ENCODE measurements at places on chromosomes 1 and 21.

DNA sequence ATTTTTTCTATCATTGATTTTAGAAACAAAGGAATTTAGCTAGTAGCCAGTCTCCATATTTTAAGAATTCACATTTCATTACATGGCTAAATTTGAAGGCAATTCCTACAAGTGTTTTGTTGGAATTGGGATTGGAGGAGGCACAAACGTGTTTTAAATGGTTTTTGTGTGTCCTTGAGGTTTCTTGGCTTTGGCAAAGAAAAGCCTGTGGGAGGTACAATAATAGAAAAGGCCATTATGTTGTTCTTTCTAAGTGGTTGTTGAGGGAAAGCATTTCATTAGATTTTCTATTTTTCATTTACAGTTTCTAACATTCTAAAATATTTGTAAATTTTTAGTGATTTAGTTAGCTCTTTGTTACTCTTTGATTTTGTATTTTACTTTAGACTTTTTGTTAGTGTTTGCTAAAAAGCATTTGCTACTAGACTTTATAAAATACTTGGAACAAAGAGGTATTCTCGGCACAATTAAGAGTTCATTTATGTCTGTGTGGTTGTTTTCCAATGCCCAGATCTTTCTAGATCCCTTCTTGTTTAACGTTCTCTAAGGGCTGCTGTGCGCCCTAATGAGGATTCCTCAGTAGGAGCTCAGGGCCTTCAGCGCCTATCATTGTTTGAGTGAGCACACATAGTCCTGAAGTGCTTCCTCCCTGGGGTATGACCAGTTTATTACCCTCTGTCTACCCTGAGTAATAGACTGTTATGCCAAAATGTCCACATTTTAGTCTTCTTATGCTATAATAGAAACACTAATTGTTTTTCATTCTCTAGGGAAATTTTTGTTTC, 70.0 kb upstream of the KIAA1614 start:
- DNase-seq: no peak

DNA sequence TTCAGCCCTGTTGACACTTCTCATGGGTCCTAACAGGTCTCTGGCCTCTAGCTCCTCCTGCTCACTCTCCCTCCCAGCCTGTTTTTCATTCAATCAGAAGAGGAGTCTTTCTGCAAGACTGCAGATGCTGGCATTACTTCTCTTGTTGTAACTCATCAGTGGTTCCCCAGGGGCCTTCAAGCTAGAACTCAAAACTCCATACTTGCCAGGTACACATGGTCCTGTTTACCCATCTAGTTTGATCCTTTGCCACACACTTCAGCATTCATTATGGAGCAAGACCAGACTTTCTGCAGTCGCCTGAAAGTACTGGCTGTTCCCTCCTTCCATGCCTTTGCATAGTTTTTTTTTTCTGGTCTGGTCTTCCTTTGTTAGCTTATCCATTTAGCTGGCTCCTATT, 47.9 kb downstream of the SERBP1 start:
- no peak for DNase-seq

- no peak for DNase-seq
These were observed 66.5 kb downstream of the EIF4G3 start for GRCh38 chr1:21110163-21110562.

- no peak for DNase-seq
These were observed 143.9 kb downstream of the KAZN start for GRCh38 chr1:14742181-14742980.

GRCh38 chr1:205777994-205778393, 2.7 kb upstream of the RAB29 start:
- DNase-seq: no peak

- no peak for DNase-seq
These were observed 12.6 kb upstream of the RSPO1 start for GRCh38 chr1:37647281-37647680.

- no peak for DNase-seq
These were observed 110.2 kb downstream of the FCRL5 start for GRCh38 chr1:157442065-157442464.

- DNase-seq: no peak
These were observed 4.0 kb upstream of the ABCG1 start for GRCh38 chr21:42214921-42215320.

DNA sequence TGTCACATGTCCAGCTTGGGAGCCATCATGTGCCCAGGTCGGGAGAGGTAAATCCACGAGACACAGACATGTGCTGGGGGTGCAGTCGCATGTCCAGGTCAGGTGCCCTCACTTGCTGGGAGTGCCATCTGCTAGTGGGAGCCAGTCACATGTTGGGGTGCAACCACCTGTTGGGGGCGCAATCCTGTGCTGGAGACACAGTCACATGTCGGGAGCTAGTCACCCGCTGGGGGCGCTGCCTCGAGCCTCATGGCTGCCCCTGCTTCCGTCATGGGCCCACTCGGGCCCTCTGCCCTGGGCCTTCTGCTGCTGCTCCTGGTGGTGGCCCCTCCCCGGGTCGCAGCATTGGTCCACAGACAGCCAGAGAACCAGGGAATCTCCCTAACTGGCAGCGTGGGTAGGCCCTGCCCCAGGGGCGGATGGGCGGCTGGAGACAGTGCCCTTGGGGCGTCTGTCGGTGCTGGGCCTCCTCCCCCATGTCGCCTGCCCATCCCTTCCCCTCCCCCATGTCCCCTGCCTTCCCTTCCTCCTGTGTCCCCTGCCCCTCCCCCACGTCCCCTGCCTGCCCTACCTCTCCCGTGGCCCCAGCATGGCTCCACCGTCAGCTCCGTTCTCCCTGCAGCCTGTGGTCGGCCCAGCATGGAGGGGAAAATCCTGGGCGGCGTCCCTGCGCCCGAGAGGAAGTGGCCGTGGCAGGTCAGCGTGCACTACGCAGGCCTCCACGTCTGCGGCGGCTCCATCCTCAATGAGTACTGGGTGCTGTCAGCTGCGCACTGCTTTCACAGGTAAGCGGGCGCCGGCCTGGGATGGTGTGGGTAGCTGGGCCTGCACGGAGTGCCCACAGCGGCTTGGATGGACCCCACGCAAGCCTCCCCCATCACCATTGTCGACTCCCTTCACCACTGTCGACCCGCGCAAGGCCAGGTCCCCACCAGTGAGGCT, at the start of gene PRSS38:
PRSS38 (plus strand) TSS at position 208 of the 942 bp plus-strand sequence; CDS start at position 250, 42 bp downstream.
- DNase-seq: no peak

GRCh38 chr1:153642161-153642560, 8.3 kb downstream of the CHTOP start:
- no peak for DNase-seq

- no peak for DNase-seq
These were observed 47.0 kb upstream of the POU2F1 start for GRCh38 chr1:167173516-167174184.

DNA sequence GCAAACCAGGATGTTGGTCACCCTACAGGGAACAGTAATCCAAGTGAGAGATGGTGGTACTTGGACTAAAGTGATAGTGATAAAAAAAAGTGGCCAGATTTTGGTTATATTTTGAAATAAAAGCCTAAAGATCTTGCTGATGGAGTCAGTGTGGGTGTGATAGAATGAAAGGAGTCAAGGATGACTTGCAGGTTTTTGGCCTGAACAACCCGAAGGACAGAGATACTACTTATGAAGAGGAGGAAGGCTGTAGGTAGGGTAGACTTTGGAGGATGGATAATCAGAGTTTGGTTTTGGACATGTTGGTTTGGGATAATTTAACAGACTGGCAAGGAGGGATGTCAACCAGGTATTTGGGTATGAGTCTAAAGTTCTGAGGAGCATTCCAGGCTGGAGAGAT, 1.5 kb upstream of the TEX38 start:
- no peak for DNase-seq

GRCh38 chr1:113434081-113434873, 44.0 kb downstream of the MAGI3 start:
- DNase-seq: no peak

- no peak for DNase-seq
These were observed 1123.3 kb upstream of the B3GALT2 start for GRCh38 chr1:194309697-194310096.

DNA sequence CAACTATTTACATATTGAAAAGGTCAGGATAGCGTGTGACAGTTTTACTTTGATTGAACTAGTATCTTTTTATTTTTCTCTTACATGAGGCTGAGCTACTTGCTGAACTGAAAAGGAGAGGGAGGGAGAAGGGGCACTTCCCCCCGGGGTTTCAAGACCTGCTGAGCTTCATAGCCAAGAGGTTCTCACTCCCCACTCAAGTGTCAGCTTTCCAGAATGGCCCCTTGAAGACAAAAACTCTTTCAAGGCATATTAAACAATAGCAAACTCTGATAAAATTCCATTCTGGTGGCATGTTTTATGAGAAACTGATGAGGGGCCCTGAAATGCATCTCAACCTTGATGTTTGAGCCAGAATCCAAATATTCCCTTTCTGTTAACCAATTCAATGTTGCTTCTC, 143.0 kb downstream of the KAZN start:
- DNase-seq: no peak

DNA sequence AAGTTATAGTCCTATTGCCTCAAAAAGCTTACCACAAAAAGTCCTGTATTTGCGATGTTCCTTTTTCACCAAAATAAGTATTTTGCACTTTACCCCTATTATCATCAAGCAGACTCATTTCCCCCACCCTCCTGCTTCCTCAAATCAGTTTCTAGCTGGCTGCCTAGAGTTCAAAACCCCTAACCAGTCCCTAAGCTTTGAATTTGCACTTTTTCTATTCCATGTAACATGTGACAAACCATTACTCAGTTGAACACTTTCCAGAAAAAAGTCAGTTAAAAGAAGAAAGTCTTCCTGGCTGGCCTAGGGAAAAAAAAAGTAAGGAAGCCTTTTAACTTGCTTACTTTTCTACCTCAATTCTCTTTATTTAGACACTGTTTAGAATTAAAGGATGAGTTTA, 8.2 kb downstream of the CEP170 start:
- no peak for DNase-seq

- DNase-seq: no peak
These were observed 183.1 kb upstream of the KAZN start for GRCh38 chr1:14415396-14415795.

- no peak for DNase-seq
These were observed 68.1 kb upstream of the APP start for GRCh38 chr21:26238646-26239045.

GRCh38 chr1:5368201-5368600, 624.0 kb downstream of the NPHP4 start:
- DNase-seq: no peak

- DNase-seq: no peak
These were observed 4.9 kb downstream of the TMCO2 start for GRCh38 chr1:40252601-40253000.

- no peak for DNase-seq
These were observed 537 bp upstream of the KLHL17 start for GRCh38 chr1:959731-960362.

- no peak for DNase-seq
These were observed 54.5 kb upstream of the PTGFRN start for GRCh38 chr1:116855191-116855619.

- no peak for DNase-seq
These were observed 54.1 kb downstream of the C8A start for GRCh38 chr1:56908619-56909221.

DNA sequence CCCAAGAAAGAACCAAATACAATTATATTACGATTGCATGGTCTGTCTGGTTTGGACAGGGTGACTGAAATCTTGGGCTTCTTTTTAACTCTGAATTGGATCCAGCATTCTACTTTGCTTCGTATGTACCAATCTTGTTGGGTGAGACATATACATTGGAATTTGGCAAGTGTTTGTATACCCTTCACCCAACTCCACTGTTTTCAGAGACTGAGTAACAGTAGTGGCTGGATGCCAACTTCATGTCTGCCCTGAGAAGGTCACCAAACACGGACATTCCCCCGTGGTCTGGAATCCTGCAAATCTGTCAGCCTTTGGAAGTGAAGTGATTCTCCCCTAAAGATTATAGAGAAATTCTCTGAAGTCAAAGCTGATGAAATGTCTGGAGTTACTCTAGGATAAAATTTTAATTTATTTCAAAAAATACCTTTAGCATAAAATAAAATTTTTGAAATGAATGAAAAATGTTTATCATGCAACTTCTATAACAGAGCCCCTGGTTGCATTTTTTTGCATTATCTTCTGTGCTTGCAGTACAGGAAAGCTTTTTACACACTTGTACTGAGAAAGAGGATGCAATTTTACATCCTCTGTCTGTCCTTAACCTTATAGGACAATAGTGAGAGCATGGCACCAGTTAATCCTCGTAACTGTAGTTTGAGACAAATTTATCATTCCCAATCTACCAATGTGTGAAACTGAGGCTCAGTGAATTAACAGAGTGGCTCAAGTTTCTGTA, 201.8 kb downstream of the DISC1 start:
- DNase-seq: no peak

GRCh38 chr1:109243860-109244552, 5.3 kb upstream of the CELSR2 start:
- no peak for DNase-seq

DNA sequence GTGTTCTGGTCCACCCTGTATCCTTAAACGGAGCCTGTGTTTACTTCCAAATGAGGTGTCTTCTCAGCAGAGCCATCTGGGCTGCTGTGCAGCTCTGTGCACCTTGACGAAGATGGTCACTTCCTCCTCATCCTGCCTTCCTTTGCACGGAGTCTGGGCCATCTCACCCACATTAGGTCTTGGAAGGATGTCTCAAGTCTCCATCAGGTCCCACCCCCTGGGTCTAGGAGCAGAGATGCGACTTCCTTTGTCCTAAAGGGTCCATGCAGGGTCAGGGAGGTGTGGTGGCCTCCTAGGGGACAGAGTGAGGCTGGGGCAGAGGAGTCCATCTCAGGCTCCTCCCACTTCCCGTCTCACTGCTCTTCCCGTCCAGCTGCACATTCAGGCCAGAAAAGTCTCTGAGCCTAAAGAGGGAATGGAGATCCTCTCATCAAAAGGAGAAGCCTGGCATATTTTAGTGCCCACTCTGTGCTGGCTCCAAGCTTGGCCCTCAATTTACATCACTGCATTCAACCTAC, 209.2 kb downstream of the MATN1 start:
- DNase-seq: no peak

DNA sequence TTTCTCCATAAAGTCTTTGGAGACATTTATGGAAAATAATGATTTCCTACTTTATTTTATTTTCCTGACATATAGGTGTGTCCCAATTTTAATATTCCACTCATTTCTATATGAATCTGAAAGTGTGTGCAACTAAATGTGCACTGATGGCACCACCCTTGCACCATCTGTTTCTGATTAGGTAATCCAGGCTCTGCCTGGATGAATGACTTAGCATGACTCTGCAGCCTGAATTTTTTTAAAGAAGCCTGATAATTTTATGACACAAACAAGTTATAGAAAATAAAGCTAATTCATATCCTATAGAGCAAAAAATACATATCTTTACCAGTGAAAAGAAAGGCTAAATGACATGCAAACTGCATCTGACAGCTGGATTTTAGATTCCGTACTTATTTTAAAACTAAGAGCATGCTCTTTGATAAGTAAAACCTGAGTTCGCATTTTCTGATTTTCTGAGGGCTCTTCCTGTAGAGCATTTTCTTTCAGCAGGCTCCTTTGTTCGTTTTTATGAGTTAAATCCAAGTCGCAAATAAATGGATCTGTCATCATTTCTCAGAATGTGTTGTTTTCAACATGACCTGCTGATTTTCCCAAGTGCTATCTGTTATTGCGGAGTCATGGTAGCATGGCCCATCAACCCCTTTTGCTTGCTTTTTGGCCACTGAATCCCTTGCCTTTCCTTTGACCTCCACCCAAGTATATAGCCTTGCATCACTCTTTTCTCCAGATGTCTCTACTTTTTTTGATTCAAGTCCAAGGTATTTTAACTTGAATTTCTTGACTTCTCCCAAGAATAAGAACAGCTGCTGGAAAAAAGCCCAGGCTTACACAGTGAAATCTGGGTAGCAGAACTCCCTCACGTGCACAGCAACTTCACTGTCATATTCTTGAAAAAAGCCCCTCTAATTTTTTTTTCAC, 52.8 kb upstream of the LYPLAL1 start:
- DNase-seq: no peak

Measured in activated T-cell treated with anti-CD3 and anti-CD28 coated beads for 1 hour (primary cell).